ENCODE measurements at places on chromosomes 6 and 20.

- DNase-seq = no peak
Observed at GRCh38 chr6:139762587-139763031, 388.2 kb upstream of the CITED2 start.

DNA sequence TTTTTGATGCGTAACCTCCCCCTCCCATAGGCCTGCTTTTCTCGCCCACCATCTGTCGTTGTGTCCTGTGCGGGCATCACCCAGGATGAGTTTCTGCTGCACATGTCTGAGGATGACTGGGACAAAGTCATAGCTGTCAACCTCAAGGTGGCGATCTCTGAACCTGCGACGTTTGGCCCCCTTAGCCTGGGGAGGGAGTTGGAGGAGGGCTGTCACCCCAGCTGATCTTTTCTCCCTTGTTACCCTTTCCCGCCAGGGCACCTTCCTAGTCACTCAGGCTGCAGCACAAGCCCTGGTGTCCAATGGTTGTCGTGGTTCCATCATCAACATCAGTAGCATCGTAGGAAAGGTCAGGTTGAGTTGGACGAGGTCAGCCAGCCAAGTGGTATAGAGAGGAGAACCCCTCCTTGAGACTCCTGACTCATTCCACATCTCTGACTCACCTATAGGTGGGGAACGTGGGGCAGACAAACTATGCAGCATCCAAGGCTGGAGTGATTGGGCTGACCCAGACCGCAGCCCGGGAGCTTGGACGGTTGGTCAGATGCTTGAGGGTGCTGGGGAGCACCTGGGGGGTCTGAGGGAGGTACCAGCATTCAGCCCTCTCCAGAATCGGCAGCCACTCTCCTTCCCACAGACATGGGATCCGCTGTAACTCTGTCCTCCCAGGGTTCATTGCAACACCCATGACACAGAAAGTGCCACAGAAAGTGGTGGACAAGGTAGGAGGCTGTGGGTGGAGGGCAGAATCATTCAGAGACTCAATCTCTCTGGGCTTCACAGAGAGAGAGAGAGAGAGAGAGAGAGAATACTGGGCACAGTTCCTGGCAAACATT, 954 bp downstream of the HSD17B8 start:
- peak; percentile 84 for DNase-seq

DNA sequence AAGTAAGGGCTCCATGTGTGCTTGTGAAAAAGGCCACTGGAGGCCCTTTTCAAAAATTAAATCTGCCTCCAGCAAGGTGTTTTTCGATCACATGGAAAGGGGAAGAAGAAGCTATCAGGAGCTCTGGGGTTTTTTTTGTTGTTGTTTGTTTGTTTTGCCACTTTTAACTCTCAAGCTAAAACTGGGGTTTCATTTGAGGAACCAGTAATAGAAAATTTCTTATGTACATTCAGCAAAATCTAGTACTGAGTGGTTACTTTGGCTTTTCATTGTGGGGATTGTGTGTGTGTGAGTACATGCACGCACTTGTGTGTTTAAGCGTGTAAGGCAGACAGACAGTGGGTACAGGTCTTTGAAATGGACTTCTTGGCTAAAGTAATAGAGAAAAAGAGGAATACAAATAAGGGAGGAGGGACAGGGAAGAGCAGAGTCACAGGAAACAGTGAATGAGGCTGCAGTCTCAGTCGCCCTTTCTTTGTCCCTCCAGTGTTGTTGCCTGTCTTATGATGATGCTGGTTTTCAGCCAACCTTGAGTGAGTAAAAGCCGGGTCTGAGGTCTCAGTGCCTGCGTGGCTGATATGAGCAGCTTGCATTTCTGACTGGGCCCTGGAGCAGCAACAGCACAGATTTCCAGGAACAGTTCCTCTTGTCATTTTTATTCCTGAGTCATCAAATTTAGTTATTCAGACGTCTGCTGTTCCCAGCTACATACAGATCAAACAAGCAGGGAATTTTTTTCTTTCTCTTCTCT, 26.2 kb downstream of the SLC16A10 start:
- DNase-seq = no peak

DNA sequence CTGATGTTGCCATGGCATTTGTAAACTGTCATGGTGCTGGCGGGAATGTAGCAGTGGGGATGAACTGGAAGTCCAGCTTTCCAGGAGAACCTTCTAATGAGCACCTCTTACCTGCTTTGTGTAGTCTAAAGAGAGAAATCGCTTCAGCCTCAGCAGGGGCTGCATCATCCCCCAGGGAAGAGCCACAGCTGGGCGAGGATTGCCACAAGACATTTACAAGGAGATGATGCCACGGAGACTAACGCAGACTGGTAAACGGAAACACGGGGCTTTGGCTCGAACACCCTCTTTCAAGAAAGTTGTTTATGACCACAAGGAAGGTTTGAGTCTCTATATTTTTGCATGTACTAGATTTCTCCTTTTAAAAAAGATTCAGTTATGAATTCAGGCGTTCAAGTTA, 72.9 kb downstream of the CDH26 start:
- DNase-seq = no peak

GRCh38 chr6:56909115-56909907, 45.6 kb upstream of the BEND6 start:
- no peak for DNase-seq
